Right kidney (tissue), 9 donors: ENCODE measurements at places on chromosomes 2 and 18.

GRCh38 chr2:159177357-159177756 is 109.1 kb downstream of the WDSUB1 start:
- no peak for DNase-seq

GRCh38 chr18:24514439-24514838 is 54.0 kb downstream of the HRH4 start:
- no peak for DNase-seq

- no peak for DNase-seq
Observed at GRCh38 chr2:3129867-3130266, 247.8 kb downstream of the EIPR1 start.

GRCh38 chr2:204325468-204325867 is 219.8 kb upstream of the PARD3B start:
- DNase-seq, result peak; percentile 63

- no peak for DNase-seq
Observed at GRCh38 chr18:9810994-9811705, 74.6 kb upstream of the TXNDC2 start.

DNA sequence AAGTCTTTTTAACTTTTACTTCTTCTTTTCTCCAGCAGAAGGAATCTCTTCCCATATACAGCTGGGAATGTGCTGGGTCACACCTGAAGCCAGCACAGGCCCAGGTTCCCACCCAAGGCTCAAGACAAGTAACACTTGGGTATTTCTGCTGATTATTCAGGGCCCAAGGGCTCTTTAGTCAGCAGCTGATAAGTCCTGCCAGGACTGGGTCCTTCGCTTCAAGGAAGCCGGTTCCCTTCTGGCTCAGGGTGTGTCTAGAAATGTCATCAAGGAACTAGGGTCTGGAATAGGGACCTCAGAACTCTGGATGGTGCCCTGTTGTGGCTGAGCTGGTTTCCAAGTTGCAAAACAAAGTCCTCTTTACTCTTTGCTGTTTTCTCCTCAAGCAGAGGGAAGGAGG is 27.0 kb upstream of the SERPINB2 start:
- no peak for DNase-seq

DNA sequence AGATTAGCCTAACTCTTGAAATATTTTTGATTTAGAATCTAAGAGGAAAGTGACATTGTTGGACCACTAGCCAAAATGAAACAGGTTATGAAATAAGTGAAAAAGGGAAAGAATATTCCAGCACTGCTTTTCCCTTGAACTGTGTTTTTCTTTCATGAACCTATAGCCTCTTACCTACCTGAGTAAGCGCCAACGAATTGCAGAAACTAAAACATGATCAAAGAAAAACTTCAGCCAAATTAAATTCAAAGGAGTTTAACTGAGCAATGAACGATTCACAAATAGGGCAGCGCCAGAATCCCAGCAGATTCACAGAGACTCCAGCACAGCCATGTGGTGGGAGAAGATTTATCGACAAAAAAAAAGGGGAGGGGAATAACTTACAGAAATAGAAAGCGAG is 518.6 kb downstream of the PIK3C3 start:
- DNase-seq, result no peak

DNA sequence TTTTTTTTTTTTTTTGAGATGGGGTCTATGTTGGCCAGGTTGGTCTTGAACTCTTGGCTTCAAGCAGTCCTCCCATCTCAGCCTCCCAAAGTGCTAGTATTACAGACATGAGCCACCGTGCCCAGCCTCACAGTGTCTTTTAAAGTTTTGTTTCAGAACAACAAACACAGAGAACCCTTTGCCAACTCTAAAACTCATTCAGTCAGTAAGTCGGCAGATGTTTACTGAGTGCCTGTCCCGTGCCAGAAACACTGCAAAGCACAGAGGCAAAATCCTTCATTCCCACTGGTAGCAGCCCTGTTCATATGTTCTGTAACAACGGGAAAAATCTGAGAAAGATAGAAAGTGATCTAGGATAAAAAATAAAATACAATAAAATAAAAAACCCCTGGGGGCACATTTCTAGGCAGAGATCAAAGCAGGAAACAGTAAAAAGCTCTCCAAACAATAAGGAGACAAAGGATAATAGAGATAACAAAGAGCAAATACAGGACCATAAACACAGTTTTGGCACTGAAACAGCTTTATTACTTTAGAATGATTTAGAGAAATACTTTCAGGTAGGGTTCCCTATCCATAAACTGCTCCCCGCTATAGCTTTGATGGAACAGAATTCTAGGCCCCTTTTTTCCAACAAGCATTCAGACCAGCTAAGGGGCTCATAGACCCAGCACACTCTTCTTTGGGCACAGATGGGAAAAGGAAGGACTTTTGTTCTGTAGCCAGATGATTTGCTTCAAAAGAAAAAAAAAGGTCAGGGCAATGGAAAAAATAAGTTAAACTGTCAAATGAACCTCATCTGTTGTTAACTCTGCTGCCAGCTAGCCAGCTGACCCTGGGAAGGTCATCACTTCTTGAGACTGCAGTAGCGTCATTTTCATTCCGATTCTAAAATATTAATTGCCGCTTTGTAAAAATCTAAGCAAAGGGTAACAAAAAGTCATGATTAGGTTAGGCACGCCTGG is 212.3 kb downstream of the CDH20 start:
- DNase-seq, result no peak

- DNase-seq, result no peak
Observed at GRCh38 chr2:95310651-95311050, 13.5 kb downstream of the KCNIP3 start.
